ENCODE measurements at places on chromosomes 1 and 21.

DNA sequence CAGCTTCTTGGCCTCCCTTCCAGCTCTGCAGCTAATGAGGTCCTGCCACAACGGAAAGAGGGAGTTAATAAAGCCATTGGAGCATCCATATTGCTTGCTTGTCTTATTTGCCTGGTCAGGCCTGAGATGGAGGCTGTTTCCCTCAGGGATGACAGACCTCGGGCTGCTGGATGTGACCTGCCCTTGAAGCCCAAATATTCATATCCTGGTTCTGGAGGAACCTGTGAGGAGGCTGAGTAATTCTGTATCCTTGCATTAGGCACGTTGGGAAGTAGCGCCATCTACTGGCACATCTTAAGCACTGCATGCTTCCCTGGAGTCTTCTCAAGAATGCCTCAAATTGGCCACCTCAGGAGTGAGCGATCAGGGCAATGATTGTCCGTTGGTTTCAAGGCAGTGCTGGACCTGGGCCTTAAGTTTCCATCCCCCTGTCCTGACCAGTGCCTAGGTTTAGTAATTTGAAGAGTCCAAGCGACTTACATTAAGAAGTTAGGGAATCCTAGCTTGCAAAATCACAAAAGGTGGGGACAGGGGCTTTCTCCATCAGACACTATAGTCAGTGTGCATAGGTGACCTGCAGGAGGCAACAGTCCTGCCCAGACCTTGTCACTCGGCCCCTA, 13.8 kb upstream of the NASP start:
- DNase-seq: peak; percentile 79

DNA sequence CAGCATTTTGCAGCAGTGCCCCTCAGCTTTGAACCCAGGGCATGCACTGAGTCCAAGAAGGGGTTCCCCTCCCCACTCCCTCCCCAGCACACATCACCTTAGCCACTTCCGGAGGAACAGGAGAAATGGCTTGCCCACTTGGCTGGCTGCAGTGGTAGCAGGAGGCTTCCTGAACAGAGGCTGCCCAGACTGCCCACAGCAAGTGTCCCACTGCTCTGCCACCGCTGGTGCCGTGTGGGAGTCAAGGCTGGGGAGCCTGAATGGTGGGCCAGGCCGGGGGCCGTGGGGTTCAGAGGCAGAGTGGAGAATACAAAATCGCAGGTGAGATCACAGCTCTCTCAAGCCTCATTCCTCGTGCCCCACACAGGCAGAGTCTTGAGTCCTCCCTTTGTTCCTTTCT, 34.5 kb downstream of the CD247 start:
- no peak for DNase-seq

DNA sequence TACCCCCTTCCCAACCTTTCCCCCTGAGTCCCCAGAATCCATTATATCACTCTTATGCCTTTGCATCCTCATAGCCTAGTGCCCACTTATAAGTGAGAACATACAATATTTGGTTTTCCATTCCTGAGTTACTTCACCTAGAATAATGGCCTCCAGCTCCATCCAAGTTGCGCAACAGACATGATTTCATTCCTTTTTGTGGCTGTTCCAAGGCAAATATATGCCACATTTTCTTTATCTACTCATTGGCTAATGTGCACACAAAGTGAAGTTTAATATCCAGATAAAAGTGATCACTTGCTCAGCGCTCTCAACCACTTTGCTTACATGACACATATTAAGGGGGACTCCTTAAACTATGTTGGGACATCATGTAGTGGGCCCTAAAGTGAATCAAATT, 72.4 kb upstream of the TIAM1 start:
- DNase-seq: no peak

DNA sequence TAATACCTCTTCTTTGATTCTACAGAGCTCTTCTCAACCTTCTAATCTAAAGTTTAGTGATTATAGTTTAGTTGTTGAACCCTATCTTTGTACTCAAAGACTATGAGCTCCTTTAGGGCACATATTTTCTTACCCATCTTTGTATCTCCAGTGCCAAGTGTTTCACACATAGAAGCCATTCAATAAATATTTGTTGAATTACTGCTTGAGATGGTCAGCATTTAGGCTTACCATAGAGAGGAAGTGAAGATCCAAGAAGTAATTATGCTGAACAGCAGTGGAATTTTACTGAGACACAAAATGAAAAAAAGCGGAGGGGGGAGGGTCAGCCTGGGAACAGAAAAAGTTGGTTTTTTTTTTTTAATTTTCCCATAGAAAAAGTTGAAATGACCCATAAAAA, 21.9 kb downstream of the PIK3R3 start:
- no peak for DNase-seq

DNA sequence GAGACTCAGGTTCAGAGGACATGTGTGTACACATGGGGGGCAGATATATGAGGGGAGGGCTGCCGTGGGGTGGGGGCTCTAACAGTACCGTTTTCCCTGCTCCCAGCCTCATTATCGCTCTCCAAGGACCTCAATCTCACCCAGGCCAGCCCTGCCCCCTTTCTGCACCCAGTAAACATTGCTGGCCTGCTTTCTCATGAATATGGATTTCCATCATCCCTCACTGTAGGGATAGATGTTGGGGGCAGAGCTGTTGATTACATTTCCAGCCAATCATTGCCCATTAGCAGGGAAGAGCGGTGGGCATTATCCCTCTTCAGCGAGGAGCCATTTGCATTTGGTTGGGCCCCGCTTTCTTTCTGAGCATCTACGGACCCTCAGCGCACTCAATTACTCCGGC, 273.8 kb downstream of the RPS6KC1 start:
- DNase-seq: no peak

DNA sequence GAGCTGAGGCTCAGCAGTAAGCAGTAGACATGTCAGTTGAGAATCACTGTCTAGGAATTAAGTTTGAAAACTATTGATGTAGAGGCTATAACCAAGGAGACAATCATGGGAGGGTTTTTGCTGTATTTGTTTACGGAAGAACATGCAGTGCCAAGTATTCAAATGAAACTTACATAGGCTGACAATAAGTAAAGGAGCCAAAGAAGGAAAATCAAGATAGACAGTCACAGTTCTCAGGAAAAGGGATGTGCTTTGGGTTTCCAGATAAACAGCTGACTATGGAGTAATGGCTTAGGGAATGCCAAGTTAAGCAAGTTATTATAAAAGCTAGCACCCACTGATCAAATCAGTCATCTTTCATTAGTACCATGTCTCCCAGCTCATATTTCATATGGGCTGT, 21.5 kb downstream of the GNG12 start:
- no peak for DNase-seq

GRCh38 chr21:44423941-44424607, 31.2 kb upstream of the LRRC3 start:
- DNase-seq: no peak

DNA sequence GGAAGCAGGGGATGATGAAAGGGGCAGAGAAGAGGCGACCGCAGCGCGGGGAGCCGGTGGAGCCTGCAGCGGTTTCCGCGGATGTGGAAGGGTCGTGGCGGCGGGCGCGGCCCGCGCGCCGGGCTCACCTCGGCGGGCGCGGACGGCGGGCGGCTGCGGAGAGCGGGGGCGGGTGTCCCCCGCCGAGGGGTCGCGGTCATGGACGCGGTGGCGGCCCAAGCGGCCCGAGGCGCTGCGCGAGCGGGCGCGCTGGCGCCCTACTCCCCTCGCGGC, 572 bp downstream of the LPGAT1 start:
- DNase-seq: no peak

DNA sequence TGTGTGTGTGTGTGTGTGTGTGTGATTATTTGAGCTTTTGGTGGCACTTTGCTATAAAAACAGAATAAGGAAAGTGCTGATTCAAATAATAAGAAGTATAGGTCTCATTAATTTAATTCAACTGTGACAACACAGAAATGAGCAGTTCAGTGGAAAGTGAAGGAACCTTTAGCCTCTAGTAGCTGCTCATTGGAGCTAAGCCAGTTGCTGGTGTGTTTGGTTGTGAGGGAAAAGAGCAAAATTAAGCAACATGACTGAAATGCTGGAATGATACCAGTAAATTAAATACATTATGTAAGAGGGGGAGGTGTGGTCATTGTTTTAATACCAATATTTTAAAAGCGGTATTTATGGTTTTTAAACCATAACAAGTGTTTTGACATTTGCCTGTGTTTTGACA, 55.2 kb downstream of the KIAA0040 start:
- DNase-seq: no peak

DNA sequence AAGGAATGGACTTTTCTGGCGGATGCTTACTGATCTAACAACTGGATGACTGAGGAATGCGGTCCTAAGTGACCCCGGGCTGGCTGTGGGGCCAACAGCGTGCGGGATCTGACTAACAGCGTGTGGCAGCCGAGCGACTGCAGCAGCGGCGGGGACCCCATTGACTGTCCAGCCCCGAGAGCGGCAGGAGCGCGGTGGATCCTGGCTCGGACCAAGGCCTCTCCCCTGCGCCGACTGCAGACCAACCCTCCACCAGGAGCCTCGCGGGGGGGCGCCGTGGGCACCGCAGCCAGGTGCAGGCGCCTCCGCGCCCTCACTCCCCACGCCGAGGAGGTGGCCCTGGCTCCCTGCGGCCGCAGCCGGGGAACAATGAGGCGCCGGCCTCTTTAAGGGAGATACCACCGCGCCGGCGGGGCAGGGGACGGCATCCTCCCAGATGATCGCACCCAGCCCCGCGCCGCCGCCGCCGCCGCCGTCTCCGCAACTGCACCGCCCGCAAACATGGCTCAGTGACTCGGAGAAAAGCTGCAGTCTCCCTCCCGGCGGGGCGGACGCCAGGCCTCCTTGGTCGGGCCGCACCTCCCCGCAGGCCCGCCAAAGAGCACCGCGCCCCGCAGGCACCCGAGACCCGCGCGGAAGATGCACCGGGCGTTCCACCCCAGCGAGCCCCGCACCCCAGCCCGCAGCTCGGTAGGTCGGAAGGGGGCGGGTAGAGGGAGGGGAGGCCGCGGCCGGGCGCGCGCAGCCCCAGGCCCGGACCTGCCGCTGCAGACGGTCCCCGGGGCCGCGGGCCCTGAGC, 694 bp upstream of the PDIK1L start:
- DNase-seq: peak; percentile 76

DNA sequence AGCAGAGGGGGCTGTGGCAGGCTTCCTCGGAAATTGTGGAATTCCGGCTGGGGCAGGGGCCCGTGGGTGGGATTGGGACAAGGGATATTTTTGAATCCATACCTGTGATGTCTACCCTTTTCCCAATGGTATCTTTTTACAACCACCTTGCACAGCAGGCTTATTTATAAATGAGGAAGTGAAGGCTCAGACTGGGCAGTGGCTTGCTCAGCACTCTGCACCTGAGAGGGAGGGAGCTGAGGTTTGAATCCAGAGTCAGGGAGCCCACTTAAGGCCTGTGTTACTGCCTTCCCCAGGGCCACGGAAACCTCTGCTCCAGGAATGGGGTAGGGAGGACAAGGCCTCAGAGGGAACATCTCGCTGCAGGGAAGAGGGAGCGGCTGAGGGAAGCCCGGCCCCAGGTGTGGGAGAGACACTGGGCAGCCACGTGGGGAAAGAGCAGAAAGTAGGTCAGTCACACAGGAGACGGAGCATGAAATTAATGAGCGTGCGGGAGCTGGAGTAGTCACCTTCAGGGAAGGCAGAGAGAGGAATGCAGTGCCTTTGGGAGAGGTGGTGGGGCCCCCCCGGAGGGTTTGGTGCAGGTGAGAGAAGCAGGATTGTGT, 35.4 kb upstream of the SCMH1 start:
- DNase-seq: no peak

DNA sequence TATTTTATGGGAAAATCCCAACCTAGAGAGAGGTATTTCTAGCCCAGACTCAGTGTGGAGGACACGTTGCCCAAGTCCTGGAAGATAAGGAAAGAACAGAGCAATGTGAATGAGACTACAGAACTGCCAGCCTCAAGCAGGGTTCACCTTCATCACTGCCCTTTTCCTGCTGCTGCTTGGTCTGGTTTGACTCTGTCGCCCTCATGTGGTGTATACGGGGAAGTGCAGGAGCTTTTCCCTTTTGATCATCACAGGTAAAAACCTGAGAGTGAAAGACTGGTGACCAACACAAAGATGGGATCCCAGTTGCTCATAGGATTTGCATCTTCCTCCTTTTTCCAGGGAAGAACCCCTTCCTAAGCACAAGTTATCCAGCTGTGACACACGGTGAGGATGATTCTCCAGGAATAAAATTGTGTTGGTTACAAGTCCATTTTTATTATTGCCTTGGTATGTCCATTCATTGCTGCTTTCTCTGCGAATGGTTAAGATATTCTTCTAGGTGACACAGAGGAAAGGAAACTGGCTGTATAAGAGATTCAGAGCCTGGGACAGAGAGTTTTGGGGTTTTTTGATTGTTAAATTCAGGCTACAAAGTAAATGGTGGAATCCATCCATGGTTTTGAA, 89.5 kb upstream of the CD53 start:
- peak; percentile 32 for DNase-seq

GRCh38 chr1:109213345-109213823, 334 bp upstream of the SARS1 start:
- no peak for DNase-seq

DNA sequence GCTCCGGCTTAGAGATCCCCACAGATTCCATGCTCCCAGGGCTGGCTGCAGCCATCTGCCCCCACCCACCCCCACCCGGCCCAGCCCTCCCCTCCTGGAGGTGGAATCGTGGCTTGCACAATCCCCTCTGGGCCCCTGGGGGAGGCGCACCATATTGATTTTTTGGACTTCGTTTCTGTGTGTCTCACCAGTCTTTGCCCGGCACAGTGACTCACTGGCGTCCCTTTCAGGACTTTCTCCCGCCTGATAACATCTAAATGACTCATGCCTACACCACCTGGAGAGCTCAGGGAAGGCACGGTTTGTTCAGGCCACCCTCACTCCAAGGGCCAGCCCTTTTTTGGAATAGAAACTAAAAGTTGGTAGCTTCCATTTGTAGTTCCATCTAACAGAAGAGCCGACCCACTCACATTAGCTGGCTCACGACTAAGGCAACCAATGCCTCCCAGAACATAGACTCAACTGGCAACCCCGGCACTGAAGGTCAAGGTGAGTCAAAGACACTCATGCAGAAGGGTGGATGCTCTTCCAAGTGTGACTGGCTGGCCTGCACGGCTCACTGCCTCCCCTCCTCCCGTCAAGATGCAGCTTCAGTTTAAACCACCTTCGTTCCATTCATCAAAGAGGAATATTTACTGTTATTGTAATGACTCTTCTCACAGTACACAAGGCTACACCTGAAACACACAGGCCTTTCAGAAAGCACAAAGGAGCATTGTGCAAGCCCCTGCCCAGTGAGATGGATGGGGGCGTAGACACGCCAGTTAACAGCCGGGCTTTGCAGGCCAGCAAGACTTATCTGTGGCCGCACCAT, 18.1 kb upstream of the ETS2 start:
- DNase-seq: no peak

GRCh38 chr1:4786055-4786454, 131.6 kb downstream of the AJAP1 start:
- DNase-seq: no peak

GRCh38 chr1:168386949-168387586, 106.4 kb downstream of the TBX19 start:
- peak; percentile 47 for DNase-seq

- DNase-seq: no peak
Observed at GRCh38 chr1:116401646-116402176, 28.7 kb downstream of the ATP1A1 start.

- DNase-seq: no peak
Observed at GRCh38 chr1:163056831-163057230, 12.3 kb upstream of the RGS4 start.
